ENCODE measurements at places on chromosomes 16 and 17.

GRCh38 chr17:79617740-79618382 is 7.0 kb upstream of the RBFOX3 start:
- no peak for DNase-seq

DNA sequence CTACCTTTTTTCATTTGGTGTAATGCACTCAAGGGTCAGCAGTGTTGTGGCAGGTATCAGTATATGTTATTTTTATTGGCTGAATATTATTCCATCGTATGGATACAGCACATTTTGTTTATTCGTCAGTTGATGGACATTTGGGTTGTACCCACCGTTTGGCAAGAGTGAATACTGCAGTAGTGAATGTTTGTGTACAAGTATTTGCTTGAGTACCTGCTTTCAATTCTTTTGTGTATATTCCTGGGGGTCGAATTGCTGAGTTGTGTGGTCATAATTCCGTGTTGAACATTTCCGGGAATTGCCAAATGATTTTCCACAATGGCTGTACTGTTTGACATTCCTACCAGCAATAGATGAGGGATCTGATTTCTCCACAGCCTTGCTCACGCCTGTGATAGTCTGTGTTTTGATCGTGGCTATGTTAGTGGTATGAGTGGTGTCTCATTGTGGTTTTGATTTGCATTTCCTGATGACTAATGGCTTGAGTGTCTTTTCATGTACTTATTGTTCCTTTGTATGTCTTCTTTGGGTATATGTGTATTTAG is 108.4 kb downstream of the OR1D5 start:
- peak; percentile 54 for DNase-seq

DNA sequence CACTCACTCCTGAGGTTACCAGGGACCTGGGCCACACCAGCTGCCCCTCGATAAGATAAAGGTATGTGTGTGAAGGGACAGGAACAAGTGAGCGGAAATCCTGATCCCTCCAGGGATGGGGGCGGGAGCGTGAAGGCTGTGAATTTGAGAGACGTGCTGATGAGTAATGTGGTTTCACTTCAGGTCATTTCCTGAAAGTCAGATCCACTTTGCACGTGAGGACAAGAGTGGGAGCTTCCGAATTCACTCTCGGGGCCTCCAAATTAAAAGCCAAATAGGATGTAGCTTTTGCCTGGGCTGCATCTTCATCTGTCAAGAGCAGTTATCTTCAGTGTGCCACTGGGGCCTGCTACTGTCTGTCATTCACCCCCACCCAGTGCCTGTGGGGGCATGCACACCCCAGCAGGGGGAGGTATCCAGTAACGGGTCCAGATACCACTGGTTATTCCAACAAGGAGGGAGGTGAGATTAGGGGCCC is 87.4 kb upstream of the LHX1 start:
- DNase-seq: no peak

- no peak for DNase-seq
Measured at GRCh38 chr16:3311496-3311895, 6.2 kb downstream of the ZNF75A start.

DNA sequence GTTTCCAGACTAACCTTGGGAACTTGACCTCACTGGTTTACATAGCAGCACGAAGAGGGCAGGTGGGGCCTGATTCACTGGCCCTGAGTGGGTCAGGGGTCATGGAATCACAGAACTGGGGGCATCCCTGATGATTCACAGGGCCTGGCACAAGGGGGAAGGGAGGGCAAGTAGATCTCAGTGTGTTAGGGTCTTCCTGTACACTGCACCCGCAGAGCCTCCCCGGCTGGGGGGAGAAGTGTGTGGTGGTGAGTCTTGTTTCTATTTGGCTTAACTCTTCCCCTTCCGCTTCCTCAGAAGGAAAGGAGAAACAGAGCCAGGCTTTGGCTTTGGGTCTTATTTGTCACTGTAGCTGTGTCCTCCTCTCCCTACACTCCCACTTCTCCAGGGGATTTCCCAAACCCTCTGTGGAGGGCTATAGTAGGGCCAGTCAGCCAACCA is 3.7 kb downstream of the STARD3 start:
- peak; percentile 57 for DNase-seq

GRCh38 chr17:78969865-78970264 is 9.9 kb downstream of the LGALS3BP start:
- DNase-seq: no peak
